ENCODE measurements at places on chromosomes 11 and 22.

DNA sequence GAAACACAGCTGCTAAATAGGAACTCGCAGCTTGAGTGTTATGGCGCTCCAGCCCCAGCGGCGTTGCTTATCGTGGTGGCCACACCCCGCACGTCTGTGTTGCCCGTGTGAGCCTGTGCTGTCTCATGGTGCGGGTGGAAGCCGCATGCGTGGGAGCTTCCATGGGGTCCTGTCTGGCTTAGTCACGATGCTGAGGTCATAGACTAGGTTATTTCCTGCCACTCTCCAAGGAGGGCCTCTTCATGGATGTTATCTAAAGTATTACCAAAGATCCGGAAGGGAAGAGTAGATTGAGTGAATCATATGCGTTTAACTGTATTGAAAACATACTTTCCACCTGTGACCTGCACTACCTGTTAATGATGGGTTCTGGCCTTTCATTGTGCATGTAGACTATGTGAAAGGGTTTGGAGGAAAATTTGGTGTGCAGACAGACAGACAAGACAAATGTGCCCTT is 21.7 kb downstream of the CTTN start:
- DNase-seq: no peak

GRCh38 chr11:34358258-34358727 is 483 bp upstream of the ABTB2 start:
- peak; percentile 54 for DNase-seq

- no peak for DNase-seq
Measured at GRCh38 chr11:34860034-34860433, 56.1 kb downstream of the APIP start.

GRCh38 chr11:116881143-116881542 is 43.7 kb upstream of the APOA1 start:
- no peak for DNase-seq

GRCh38 chr11:102491969-102492368 is 38.6 kb downstream of the MMP7 start:
- DNase-seq: no peak

DNA sequence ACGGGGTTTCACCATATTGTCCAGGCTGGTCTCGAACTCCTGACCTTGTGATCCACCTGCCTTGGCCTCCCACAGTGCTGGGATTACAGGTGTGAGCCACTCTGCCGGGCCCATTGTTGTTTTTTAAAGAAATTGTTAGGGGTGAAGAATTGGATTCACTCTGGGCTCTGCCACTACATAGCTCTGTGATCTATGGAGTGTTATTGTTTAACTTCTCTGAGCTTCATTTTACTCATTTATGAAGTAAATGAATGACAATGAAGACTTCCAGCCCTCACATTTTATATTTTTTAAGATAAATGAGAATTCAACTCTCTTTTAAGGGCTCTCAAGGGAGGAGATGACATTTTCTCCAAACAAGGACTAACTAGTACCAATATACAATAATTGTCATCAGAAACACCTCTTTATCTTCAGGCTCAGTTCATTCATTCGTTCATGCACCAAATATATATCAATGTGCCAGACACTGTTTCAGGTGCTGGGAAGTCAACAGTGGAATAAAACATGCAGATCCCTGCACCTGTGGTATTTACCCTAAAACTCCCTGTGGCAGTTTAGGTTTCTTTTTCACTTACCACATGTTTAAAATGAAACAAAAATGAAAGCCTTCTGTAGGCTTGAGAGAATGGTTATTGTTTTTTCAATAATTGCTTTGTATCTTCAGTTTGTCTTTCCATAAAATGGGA is 23.5 kb upstream of the GRAMD1B start:
- no peak for DNase-seq

DNA sequence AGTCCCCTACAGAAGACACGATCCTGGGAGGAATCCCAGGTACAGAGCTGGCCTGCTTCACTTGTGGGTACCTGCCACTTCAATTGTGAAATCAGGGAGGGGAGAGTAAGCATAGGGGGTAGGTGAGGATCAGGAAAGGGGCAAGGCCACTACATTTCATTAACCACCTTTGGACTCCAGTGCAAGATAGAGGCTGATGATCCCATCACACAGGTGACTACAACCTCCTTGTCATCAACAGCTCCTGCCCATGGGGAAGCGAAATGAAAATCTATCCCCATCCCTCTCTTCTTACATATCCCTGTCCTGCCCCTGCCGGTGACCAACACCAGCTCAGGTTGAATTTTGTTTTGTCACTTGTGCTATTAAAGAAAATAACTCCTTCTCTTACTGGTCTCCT is 64.7 kb upstream of the VPREB1 start:
- DNase-seq: no peak

DNA sequence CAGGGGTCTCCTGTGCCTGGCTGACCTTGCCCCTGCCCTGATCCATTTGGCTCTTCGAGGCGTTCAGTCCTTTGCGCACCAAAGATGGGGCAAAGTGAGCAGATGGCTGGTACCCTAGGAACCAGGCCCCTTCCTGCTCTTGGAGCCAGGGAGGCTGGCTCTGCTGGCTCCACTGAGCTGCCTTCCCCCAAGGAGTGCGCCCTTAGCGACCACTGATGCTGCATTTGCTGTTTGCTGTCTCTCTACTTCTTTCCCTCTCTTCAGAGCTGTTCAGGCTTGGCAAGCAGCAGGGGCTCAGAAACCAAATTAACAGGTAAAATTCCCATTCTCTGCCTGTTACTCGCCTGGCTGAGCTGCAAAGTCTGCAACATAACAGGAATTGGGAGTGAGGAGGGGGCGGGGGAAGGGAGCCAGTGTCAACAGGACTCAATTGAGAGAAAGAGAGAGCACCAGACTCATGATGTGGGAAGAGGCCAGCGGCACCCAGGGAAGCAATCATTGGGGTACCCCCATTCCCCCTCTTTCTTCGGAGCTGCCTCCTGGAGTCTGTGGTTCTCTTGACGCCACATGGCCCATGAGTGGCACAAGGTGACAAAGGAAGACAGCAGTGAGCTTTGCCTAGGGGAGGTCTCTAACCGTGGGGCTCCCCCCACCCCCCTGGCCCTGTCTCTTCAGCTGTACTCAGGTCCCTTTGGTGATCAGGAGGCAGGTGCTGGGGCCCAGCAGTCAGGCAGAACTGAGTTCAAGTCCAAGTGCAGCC is 102.3 kb downstream of the TP53I11 start:
- DNase-seq: no peak

- peak; percentile 16 for DNase-seq
Measured at GRCh38 chr22:25447067-25447685, 117.3 kb upstream of the GRK3 start.

- DNase-seq: no peak
Measured at GRCh38 chr11:125343086-125343717, 152.9 kb downstream of the FEZ1 start.

GRCh38 chr11:368414-369335 is 624 bp upstream of the B4GALNT4 start:
- DNase-seq: no peak

DNA sequence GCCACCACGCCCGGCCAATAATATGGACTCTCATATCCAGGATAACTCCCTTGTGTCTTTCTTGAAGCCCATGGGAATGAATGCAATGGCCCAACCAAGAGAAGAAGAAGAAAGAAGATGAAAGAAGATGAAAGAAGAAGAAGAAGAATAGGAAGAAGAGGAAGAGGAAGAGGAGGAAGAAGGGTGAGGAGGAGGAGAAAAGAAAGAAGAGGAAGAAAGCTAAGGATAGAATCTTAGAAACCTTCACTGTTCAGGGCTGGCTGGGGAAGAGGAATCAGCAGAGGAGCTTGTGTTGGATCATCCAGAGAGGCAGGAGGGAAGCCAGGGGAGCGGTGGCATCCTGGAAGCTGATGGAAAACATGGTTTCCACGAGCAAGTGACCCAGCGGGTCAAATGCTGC is 28.9 kb downstream of the MCHR1 start:
- DNase-seq: no peak

GRCh38 chr11:113363406-113363805 is 24.2 kb upstream of the ANKK1 start:
- DNase-seq: no peak

GRCh38 chr22:36021606-36022153 is 6.9 kb downstream of the RBFOX2 start:
- peak; percentile 27 for DNase-seq

DNA sequence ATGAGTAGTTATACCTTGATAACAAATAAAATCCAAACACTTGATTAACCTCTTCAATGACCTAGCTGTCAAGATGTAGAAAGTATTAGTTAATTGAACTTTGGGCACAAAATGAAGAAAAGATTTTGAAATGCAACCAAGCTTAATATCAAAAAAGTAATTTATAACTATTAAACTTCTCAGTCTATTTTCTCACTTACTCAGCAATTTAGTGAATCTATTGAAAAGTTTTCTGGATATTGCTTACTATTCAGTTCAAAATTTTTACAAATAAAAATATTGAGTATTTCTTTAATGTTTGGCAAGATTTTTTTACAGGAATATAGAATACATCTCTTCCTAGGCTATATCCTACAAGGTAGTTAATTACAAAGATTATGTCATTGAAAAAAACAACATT is 192.5 kb downstream of the GRIA4 start:
- DNase-seq: no peak

GRCh38 chr11:88169881-88170280 is 5.4 kb downstream of the RAB38 start:
- no peak for DNase-seq

DNA sequence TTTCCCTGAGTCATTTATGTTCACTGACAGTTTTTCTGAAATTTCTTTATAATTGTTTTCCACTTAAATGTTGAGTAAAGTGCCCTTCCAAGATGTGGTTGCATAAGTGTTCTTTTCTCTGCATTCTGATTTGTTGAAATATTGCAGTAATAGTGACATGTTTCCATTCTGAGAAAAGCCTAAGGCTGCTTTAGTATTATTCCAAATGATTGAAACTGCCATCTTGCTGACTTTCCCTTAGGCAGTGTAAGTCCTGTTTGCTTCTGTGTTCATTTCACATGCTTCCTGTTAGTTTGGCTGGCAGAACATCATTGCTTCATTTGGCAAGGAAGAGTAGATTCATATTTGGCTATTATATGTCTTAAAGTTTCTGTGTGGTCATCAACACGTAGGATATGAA is 146.5 kb downstream of the ELP4 start:
- no peak for DNase-seq

GRCh38 chr11:72808331-72808798 is 5.8 kb upstream of the ATG16L2 start:
- DNase-seq: no peak

GRCh38 chr11:14184028-14184940 is 174.7 kb downstream of the RRAS2 start:
- no peak for DNase-seq

GRCh38 chr22:45318168-45318557 is 8.4 kb downstream of the FAM118A start:
- peak; percentile 81 for DNase-seq

DNA sequence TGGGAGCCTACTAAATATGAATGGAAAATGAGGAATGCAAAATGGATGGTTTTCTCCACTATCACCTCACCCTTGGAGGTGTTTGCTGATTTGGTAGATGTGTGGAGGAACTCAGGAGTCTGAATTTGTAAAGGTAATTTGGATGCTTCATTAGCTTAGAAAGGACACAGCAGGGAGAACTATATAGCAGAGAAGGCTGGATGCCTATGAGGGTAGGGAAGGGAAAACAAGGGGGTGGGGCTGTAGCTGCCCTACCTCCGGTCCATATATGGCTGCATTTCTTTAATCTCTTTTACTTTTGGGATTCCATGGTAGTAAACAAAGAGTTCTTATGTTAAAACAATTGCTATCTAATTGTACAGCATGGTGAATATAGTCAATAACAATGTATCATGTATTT is 4.8 kb upstream of the EHF start:
- no peak for DNase-seq

- no peak for DNase-seq
Measured at GRCh38 chr11:106021181-106021966, 666 bp downstream of the MSANTD4 start.
